ENCODE measurements at places on chromosomes 16 and 17. TPM values are rescaled to one million over a fixed set of nuclear protein-coding genes. Genes with fewer than 3 reads are reported as not detected.

The C1QL1 gene
- total RNA-seq, result 1.4 TPM

The HOXB2 gene
- 28.7 TPM for total RNA-seq

The RAPGEFL1 gene
- 4.9 TPM for total RNA-seq

The P2RX1 gene
- 0.48 TPM for total RNA-seq

The ABCC12 gene
- total RNA-seq, result not detected

The DBF4B gene
- total RNA-seq, result 6.1 TPM

The CIBAR2 gene
- total RNA-seq, result not detected

The CCR7 gene
- total RNA-seq, result not detected

The P2RX5 gene
- 0.88 TPM for total RNA-seq

The KRTAP9-8 gene
- total RNA-seq, result not detected

The CCL13 gene
- not detected for total RNA-seq

The SHMT1 gene
- total RNA-seq, result 15.2 TPM

The METTL9 gene
- 173 TPM for total RNA-seq

The SCIMP gene
- total RNA-seq, result not detected

The LRRC36 gene
- 0.13 TPM for total RNA-seq

The PYY gene
- 0.13 TPM for total RNA-seq

The KRT222 gene
- not detected for total RNA-seq

The NPIPA8 gene
- 3.7 TPM for total RNA-seq

The CCL8 gene
- not detected for total RNA-seq

The ARHGAP44 gene
- 1.1 TPM for total RNA-seq

The CD300E gene
- total RNA-seq, result not detected

The WFDC1 gene
- 9.7 TPM for total RNA-seq

The TPSG1 gene
- not detected for total RNA-seq

The FOXF1 gene
- total RNA-seq, result 47.2 TPM

The RNF227 gene
- 4.5 TPM for total RNA-seq

The HEATR9 gene
- total RNA-seq, result not detected

The ELOB gene
- total RNA-seq, result 841 TPM

The PPP1R27 gene
- total RNA-seq, result not detected

The OTOP2 gene
- total RNA-seq, result not detected

The TBX21 gene
- total RNA-seq, result not detected

The PERCC1 gene
- not detected for total RNA-seq

The CDH1 gene
- total RNA-seq, result 1.8 TPM

The MYH13 gene
- not detected for total RNA-seq

The ANKFN1 gene
- total RNA-seq, result not detected

The SECTM1 gene
- 4.9 TPM for total RNA-seq

The CMC2 gene
- 83.3 TPM for total RNA-seq

The KDM6B gene
- total RNA-seq, result 12.4 TPM

The ASPHD1 gene
- total RNA-seq, result 6.5 TPM

The LGALS9B gene
- total RNA-seq, result not detected

The CSH1 gene
- total RNA-seq, result not detected

The PRSS33 gene
- total RNA-seq, result not detected

Measured in epithelial cell of alveolus of lung (primary cell).